ENCODE measurements at places on chromosomes 5 and 9.

- H3K27ac ChIP-seq = peak overlapping the region; percentile 93
- no peaks in the 10 kb centered on the region for H3K36me3 ChIP-seq
- H3K27me3 ChIP-seq = no peaks in the 10 kb centered on the region
Measured at GRCh38 chr9:136090056-136090735, 4.9 kb downstream of the NACC2 start.

- H3K4me3 ChIP-seq = no peak overlapping the region
- peak overlapping the region; percentile 44 for H3K27ac ChIP-seq
- H3K27me3 ChIP-seq = no peaks in the 10 kb centered on the region
- no peak for DNase-seq
- H3K4me1 ChIP-seq = no peaks in the 10 kb centered on the region
- H3K36me3 ChIP-seq = no peaks in the 10 kb centered on the region
Measured at GRCh38 chr9:122076117-122076516, 17.0 kb downstream of the TTLL11 start.

GRCh38 chr5:33205079-33205478, 235.7 kb upstream of the TARS1 start:
- no peaks in the 10 kb centered on the region for H3K27me3 ChIP-seq
- no peak overlapping the region for H3K4me3 ChIP-seq
- no peaks in the 10 kb centered on the region for H3K36me3 ChIP-seq
- no peak overlapping the region for H3K27ac ChIP-seq

DNA sequence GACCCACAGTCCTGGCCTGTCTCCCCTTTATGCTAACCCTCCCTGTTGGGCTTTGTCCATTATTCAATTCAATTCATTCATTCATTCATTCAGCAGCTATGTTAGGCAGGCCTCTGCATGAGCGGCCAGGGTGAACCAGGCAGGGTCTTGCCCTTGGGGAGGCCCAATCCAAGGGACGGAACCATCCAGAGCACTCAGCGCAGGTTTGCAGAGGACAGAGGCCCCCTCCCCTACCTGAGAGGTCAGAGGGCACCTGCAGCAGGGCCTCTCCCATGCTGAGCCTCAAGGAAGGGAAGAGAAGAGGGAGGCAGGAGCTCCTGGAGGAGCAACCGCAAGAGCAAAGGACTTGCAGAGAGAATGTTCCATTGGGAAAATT, 61.4 kb downstream of the C9orf50 start:
- H3K27ac ChIP-seq = no peak overlapping the region
- no peak for DNase-seq
- H3K27me3 ChIP-seq = no peaks in the 10 kb centered on the region
- no peak overlapping the region for H3K4me3 ChIP-seq
- H3K4me1 ChIP-seq = no peaks in the 10 kb centered on the region

DNA sequence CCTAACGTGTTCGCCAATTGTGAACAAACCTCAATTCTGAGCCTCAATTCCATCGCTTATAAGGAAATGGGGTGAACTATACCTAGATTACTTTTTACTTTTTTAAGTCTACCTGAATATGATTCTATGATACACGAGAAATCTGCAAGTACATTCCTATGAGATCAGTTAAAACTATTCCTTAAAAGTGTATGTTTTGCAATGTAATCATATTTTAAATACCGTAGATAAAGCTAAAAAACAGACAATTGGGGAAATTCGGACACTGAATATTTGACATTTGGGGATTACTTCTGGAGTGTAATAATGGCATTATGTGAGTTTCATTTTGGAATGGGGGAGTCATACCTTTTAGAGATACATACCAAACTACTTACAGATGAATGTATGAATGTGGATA, 62.3 kb downstream of the STRBP start:
- H3K27me3 ChIP-seq = no peaks in the 10 kb centered on the region
- no peak overlapping the region for H3K27ac ChIP-seq
- no peak for DNase-seq
- no peaks in the 10 kb centered on the region for H3K4me1 ChIP-seq

GRCh38 chr5:121915765-121916164, 46.0 kb upstream of the SRFBP1 start:
- no peaks in the 10 kb centered on the region for H3K4me1 ChIP-seq
- no peak overlapping the region for H3K27ac ChIP-seq
- no peak overlapping the region for H3K4me3 ChIP-seq
- H3K36me3 ChIP-seq = no peaks in the 10 kb centered on the region

DNA sequence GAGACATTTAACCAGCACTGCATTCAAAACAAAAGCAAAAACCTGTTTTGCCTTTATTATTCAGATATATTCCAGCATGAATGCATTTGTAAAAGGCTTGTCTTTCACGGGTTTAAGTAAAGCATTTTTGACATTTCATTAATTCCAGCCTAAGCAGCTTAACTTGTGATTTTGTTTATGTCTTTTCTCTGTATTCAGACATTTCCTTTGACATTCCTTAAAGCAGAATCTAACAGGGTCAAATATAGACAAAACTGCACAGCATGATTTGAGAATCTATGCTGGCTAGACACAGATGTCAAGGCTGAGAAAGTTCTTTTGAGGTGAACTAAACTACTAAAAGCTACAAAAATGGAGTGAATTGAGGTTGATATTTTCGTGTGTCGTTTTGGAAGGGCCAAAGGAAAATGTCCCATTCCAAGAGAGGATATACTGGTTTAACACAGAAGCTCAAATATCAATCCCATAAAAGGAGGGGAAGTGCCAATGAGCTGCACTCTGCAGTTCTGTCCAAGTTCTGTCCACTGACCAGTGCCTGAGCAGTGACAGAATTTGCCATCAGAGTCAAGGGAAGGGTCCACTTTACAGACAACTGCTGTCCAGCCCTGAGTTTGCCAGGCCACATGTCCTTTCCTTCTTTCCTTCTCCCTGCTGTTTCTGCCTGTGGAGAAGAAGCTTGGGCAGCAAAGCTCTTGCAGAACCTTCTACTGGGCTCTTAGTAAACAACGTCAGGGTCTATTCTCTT, 198.7 kb upstream of the KLF9 start:
- no peaks in the 10 kb centered on the region for H3K4me1 ChIP-seq
- no peak overlapping the region for H3K27ac ChIP-seq
- no peaks in the 10 kb centered on the region for H3K36me3 ChIP-seq
- no peak overlapping the region for H3K4me3 ChIP-seq

- H3K27me3 ChIP-seq = no peaks in the 10 kb centered on the region
- H3K36me3 ChIP-seq = no peaks in the 10 kb centered on the region
- H3K4me1 ChIP-seq = no peaks in the 10 kb centered on the region
- no peak for DNase-seq
- no peak overlapping the region for H3K4me3 ChIP-seq
- H3K27ac ChIP-seq = no peak overlapping the region
Measured at GRCh38 chr5:85500869-85501268, 1116.2 kb upstream of the EDIL3 start.

DNA sequence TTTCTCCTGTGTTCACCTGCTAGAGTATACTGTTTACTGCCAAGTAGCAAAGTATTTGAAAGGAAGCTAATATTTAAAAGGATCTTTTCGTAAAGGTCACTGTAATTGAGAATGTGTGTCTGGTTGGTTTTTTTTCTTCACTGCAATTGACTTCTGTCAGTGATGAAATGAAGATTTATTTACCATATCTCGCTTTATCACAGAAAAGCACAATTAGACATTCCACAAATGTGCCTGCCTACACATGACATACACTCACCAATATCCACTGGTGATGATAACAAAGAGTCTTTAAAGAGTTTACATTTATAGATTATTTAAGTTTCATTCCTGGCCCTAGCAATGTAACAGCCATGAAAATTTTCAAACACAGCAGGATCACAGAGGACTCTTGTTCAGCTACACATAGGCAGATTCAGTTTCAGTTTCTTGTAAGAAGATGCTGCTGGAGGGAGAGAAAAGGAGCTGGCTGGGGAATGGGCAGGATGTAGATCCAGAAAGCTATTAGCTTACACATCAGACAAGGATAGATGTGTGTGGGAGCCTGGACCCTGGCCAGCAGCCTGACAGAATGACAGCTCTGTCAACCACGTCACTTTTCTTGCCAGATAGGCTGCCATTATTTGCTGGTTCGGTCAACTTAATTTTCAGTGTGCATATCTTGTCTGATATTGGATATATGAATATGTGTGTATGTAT, 104.0 kb downstream of the GDNF start:
- no peak overlapping the region for H3K27ac ChIP-seq
- no peaks in the 10 kb centered on the region for H3K36me3 ChIP-seq
- H3K27me3 ChIP-seq = no peaks in the 10 kb centered on the region
- H3K4me3 ChIP-seq = no peak overlapping the region
- no peaks in the 10 kb centered on the region for H3K4me1 ChIP-seq

DNA sequence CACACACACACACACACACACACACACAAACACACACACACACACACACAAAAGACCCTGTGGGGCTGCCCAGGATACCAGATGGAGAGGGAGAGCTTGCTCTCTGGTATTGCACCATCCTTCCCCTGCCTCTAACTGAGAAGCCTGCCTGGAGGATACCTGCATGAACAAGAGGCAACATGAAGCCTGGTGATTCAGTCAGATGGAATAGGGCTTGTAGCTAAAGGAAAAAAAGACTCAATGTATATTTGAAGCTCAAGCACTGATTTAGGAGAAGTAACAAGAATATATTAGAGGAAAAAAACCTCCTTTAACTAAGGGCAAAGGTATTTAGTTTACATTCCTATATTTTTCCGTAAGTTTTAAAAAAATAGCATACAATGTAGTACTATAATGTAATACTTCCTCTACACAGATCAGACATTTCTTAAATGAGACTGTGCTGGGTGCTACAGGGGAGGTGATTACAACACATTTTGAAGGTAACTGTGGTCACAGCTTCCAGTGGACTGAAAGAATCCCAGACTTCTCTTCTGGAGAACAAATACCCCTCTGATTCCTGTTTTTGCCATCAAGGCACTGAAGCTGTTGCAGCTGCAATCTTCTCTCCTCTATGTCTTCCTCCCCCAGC, 169.3 kb downstream of the DCP2 start:
- no peak overlapping the region for H3K27ac ChIP-seq
- H3K4me3 ChIP-seq = no peak overlapping the region
- H3K4me1 ChIP-seq = no peaks in the 10 kb centered on the region
- no peaks in the 10 kb centered on the region for H3K27me3 ChIP-seq
- DNase-seq = no peak

DNA sequence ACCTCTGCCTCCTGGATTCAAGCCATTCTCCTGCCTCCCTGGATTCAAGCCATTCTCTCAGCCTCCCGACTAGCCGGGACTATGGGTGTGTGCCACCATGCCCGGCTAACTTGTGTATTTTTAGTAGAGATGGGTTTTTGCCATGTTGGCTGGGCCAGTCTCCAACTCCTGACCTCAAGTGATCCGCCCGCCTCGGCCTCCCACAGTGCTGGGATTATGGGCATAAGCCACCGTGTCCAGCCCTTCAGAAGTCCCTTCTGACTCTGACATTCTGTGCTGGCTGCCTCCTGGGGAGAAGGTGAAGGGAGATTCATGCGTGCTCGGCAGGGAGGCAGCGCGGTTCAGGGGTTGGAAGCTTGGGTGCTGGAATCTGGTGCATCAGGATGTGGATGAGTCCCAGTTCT, 28.8 kb downstream of the PRRX2 start:
- DNase-seq = no peak
- no peak overlapping the region for H3K27ac ChIP-seq
- H3K27me3 ChIP-seq = no peaks in the 10 kb centered on the region

DNA sequence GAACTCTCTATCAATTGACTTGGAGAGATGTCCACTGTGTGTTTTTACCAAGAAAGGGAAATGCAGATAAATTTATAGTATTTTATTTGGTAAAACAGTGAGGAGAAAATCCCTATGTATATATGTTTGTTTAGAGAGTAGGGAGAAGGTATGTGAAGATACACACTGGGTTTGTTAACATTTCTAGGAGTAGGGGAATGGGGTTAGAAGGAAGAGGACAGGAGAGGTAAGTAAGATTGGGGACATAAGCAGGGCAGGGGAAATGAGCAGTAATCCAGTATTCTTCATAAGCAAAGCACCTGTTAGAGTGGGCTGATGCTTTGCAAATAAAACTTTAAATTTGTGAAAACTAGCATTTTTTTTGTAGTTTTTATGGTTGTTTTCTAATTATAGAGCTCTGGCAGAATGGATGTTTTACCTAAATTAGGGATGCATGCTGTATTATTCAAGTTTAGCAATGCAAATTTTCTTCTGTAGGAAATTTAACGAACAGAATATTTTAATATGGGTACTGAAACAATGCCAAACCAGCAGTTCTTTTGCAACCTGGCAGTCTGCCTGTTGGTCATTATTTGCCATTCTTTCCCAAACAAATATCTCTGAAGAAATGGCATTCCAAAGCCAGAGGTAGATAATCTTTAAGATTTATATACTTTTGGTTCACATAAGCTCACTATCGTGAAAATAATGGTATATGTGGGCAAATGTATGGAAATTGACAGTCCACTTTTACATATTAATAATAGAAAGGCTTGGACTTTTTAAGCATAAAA, 19.4 kb upstream of the DCP2 start:
- H3K27me3 ChIP-seq = no peaks in the 10 kb centered on the region
- DNase-seq = no peak
- no peaks in the 10 kb centered on the region for H3K4me1 ChIP-seq
- no peaks in the 10 kb centered on the region for H3K36me3 ChIP-seq
- no peak overlapping the region for H3K27ac ChIP-seq

DNA sequence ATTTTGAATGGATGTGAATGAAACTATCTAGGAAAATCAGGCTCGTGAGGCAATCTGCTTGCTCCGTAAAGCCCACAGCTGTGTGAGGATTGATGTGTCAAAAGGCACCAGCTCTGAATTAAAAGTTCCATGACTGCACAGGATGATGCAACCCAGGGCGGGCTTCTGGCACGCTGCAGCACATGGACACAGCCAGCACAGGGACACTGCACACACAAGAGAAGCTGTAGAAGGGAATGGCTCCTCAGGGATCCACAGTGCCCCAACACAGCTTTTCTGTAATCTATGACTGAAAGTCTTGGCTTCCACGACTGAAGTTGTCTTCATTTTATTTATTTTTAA, 151.0 kb downstream of the GCNT1 start:
- H3K4me1 ChIP-seq = no peaks in the 10 kb centered on the region
- peak; percentile 27 for DNase-seq
- no peaks in the 10 kb centered on the region for H3K36me3 ChIP-seq
- H3K27me3 ChIP-seq = no peaks in the 10 kb centered on the region
- H3K4me3 ChIP-seq = no peak overlapping the region

DNA sequence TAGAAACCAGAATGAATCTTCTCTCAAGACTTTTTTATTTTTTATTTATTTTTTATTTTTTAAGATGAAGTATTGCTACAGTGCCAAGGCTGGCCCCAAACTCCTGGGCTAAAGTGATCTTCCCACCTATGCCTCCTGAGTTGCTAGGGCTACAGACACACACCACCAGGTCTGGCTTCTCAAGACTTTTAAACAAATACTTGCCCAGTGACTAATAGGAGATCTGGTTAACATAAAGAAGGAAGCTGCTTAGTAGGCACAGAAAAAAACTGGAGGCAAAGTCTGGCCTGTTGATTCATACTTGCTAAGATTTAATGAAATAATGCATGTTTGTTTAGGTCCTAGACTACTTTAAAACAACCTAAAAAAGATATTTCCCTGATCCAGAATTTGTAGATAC, 43.8 kb downstream of the SLC38A9 start:
- H3K4me3 ChIP-seq = no peak overlapping the region
- DNase-seq = no peak
- H3K27me3 ChIP-seq = no peaks in the 10 kb centered on the region
- H3K27ac ChIP-seq = peak overlapping the region; percentile 55
- H3K36me3 ChIP-seq = no peaks in the 10 kb centered on the region

All from uterus (tissue), 4 donors.